EL (cell line): ENCODE measurements at places on chromosomes 12 and 14.
A peak's percentile ranks its signal among the peaks of the same experiment; 100 is the strongest.

GRCh38 chr12:111227476-111228420 is 141.1 kb downstream of the PHETA1 start:
- no peak for DNase-seq

DNA sequence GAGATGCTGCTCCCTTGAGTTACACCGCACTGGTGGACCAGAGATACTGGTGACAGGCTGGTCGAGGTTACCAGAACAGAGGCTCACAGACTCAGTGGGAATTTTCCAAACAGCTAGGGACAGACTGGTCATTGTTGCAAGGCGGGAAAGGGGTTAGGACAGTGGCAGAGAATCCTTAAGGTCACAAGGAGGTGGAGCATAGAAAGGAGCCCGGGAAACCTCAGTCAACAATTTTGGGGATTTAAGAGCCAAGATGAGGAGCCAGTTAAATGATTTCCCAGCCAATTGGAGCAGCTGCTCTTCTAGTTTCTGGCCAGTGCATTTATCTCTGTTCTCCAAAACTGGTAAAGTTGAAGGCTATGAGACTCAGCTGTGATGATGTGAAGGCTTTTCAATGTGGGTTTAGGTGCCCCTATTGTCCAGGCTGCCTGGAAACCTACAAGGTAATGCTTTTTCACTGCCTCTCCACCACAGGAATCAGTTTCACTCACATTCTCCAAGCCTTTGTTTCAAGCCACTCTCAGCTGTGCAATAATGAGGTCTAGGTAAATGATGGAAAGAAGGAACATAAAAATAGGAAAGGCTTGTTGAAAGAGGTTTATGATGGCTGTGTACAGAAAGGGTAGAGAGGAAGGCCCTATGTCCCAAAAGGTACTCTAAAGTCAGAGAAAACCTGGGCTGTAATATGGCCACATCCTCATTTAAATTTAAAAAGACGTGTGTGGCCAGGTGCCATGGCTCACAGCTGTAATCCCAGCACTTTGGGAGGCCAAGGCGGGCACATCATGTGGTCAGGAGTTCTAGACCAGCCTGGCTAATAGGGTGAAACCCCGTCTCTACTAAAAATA is 7.0 kb upstream of the TNS2 start:
- no peak for DNase-seq

GRCh38 chr12:33588725-33589405 is 149.2 kb upstream of the SYT10 start:
- no peak for DNase-seq

DNA sequence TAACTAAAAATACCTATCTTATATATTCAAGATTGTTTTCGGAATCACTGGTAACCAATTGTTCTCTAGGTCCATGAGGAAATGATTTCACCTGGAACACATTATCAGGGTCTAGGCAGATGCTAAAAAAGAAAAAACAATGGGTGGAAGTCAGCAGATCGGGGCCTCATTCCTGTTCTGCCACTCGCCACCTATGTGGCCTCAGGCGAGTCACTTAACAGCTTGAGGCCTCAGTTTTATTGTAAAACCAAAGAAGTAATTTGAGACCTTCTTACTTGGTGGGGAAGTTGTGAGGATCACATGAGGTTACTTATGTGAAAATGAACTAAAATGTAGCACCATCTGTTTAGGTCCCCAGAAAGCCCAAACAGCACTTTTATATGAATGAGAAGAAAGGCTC is 6.2 kb upstream of the RNASE10 start:
- no peak for DNase-seq

GRCh38 chr14:72929316-72930080 is 3.2 kb downstream of the DCAF4 start:
- DNase-seq: no peak

DNA sequence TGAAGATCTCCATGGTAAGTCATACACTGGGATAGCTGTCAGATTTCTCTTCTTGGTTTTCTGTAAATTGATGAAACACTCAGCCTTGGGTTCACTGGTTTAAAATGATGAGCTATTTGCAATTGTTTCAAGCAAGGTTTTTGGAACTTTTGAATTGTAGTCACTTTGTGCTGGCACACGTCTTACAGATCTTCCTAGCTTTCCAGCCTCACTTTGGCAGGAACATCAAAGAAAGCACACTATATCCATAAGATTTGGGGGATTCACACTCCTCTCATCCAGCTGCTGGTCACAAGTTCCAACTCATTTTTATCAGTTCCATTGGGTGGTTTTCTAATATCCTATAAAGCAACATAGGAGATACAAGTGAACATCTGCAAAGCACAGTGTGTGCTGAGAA is 16.0 kb downstream of the SSPN start:
- no peak for DNase-seq

DNA sequence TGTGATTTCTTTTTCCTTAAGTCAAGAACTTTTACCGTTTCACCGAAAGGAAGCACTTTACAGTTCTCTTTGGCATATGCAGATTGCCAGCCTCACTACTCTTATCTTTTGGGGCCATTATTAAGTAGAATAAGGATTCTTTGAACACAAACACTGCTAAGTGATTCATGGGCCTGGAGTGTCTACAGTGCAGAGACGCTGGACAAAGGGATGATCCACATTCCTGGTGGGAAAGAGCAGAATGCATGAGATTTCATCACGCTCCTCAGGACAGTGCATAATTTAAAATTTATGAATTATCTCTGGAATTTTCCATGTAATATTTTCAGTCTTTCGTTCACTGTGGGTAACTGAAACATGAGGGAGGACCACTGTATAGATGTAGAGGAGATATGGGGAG is 90.2 kb downstream of the TTLL5 start:
- peak; percentile 63 for DNase-seq

GRCh38 chr12:13210236-13211190 is 14.0 kb downstream of the EMP1 start:
- DNase-seq: no peak

DNA sequence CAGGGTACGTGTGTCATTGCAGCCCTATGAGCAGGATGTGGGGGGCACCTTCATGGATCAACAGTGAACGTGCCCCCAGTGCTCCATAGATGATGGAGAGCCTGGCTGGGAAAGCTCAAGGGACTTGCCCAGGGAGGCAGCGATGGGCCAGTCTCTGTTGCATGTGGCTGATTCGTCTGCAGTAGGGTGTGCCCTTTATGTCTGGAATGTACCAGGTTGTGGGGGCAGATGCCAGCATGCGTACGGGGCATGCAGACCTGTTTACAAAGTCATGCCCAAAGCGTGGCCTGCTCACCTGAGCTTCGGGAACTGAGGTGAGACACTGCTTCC is 72.3 kb downstream of the TESC start:
- DNase-seq: no peak

DNA sequence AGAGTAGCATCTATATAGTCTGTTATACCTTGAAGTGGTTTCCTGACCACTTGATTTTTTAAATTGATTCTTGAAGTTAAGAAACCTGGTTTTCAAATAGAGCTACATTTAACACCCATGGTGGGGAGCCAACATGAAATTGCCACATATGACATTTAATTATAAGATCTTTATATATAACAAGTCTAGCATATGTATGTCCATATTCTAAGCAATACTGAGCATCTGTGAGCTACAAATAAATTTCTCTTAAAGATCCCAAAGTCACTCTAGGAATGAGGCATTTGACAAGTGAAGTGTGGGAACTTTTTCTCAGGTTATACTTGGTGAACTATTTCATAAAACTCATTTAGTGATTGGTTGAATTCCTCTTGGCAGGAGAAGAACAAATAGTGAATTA is 132.5 kb downstream of the RPL10L start:
- DNase-seq: no peak

- no peak for DNase-seq
Measured at GRCh38 chr14:95679148-95679815, 6.9 kb upstream of the TCL1B start.

GRCh38 chr12:92458996-92459395 is 243.8 kb upstream of the PLEKHG7 start:
- no peak for DNase-seq

- DNase-seq: no peak
Measured at GRCh38 chr12:96223411-96224218, 29.4 kb downstream of the ELK3 start.

DNA sequence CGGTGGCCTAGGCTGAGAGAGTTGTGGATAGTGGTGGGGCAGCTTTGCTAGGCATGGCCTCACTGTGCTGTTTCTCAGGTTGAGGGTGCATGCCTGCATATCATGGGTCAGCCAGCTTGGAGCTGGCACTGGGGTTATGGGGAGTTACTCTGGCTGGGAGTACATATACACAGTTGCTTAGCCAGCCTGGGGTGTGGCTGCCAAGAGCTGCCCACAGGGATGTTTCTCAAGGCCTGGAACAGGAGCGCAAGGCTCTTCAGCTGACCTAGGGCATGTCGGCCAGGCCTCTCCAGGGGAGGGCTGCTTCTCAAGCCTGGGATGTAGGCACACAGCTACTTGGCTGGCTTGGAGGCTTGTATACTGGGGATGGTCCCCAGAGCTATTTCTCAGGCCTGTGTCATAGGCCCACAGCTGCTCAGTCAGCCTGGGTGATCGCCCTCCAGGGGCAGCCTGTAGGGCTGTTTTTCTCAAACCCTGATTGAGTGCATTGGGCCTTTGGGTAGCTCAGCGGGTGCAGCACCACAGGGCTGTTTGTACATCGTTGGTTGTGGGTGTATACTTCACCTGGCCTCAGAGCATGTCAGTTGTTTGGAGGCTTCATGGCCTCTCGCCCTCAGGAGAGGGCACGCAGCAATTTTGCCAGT is 114.9 kb downstream of the METTL25 start:
- DNase-seq: no peak

DNA sequence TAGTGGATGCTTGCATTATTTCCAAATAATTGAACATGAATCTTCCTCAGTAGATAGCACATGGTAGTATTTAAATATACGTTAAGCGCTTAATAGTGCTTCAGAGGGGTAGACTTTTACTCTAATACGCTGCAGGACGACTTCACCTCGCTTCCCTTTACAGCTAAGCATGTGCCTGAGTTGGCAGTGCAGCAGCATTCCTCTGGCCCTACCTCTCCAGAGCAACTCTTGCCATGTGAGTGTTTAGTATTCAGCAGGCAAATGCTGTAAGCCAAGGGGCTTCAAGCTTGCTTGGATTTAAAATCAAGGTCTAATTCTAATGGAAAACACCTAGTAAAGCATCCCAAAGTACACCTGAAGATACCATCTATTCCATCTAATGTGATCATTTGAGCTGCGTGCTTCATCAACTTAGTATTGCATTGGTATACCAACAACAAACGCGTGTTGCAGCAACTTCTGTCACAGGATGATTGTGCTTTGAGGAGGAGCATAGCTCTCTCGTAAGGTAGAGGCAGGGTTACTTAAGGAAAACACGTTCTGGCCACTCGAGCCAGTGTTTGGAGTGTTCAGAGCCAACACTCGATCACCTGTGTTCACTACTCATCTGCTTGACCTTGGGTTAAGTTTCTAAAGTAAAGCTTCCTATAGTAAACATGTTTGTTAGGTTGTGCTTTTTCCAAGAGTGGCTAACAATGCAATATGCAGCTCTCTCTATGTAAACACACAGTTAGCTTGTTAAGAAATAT is 60.6 kb downstream of the PIWIL1 start:
- DNase-seq: no peak

DNA sequence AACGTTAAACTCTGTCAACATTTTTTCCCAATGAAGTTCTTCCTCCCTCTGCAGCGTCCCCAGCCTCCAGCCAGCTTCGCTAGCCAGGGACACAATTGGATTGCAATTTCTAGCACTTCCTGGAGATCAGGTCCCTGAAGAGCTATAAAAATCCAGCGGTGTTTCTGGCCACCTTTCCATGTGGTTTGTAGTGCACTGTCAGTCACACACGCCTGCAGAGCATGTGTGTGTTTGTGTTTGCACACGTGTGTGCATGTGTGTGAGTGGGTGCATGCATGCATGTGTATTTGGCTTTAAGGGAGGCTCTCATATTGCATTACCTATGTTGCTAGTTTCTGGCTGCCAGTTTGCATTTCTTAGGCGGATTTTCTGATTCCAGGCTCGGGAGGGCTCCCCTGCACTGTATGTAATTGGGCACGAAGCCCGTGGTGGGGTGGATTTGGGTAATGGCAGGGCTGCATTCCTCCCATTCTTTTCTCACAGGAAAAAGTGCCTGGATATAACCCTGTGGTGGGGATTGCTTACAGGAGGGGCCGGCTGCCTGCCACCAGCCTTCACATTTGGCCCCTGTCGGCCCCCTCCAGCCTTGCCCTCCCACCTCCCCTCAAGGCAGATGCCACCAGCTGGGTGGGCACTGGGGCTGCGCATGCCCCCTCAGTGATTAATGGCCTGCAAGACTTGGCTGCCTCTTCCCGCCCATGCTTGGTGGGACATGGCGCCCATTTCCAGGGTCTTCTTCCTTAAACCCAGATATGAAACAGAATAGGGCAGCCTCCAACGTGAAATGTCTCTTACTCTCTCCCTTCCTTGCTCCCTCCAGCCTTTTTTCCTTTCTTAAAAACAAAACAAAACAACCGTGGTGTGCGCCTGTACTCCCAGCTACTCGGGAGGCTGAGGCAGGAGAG is 74.0 kb downstream of the TSPAN9 start:
- peak; percentile 40 for DNase-seq

- peak; percentile 92 for DNase-seq
Measured at GRCh38 chr12:96237465-96238077, 43.4 kb downstream of the ELK3 start.

GRCh38 chr14:63642656-63643382 is 1.1 kb upstream of the WDR89 start:
- DNase-seq: no peak

- peak; percentile 52 for DNase-seq
Measured at GRCh38 chr12:30694412-30695198, 1.1 kb downstream of the IPO8 start.

DNA sequence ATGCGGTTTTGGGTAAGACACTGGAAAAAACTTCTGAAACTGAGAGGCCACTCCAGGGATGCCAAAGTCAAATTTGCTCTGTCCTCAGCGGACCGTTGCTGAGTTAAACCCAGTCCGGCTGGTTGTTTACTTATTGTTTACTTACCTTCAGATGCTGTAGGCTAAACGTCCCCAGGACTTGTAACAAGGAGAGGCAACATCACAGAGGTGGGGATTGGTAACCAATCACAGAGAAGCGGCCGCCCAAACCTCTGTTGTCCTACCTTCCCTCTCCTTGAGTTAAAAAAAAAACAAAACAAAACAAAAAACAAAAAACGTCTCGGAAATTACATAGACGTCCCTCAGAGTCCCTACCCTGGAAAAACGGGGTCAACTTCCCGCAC is 380 bp downstream of the ANO2 start:
- no peak for DNase-seq

DNA sequence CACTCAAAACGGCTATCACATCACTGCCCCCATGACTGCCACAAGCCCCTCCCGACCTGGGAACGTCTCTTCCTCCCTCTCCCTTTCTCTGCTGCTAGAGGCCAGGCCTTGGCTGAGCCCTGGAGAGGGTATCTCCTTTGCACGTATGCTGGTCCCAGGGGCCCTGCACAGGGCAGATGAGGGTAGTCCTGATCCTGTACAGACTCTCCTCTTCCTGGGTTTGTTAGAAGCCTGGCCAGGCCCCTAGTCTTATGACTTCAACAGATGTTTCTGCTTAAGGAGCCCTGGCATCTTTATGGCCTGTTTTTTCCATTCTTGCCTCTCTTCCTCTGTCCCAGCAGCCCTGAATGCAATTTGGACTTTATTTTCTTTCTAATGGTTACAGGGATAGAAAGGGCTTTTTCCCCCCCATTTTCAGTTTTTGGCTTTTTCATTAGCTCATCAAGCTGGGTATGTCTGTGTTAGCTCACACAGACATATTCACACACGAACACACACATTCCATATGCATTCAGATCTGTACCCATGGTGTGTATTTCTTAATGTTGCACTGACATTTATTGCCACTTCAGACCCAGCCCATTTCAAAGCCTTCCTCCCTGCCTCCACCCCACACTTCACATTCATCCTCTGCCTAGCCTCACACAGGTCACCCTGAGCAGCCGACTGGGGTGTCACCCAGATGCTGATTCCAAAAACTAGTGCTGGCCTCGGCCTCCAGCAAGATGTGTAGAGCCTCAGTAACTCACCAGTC is 203.2 kb downstream of the ZFP36L1 start:
- DNase-seq: no peak
